NB4 (cell line): ENCODE measurements at places on chromosomes 2 and 18.
A peak's percentile ranks its signal among the peaks of the same experiment; 100 is the strongest.

DNA sequence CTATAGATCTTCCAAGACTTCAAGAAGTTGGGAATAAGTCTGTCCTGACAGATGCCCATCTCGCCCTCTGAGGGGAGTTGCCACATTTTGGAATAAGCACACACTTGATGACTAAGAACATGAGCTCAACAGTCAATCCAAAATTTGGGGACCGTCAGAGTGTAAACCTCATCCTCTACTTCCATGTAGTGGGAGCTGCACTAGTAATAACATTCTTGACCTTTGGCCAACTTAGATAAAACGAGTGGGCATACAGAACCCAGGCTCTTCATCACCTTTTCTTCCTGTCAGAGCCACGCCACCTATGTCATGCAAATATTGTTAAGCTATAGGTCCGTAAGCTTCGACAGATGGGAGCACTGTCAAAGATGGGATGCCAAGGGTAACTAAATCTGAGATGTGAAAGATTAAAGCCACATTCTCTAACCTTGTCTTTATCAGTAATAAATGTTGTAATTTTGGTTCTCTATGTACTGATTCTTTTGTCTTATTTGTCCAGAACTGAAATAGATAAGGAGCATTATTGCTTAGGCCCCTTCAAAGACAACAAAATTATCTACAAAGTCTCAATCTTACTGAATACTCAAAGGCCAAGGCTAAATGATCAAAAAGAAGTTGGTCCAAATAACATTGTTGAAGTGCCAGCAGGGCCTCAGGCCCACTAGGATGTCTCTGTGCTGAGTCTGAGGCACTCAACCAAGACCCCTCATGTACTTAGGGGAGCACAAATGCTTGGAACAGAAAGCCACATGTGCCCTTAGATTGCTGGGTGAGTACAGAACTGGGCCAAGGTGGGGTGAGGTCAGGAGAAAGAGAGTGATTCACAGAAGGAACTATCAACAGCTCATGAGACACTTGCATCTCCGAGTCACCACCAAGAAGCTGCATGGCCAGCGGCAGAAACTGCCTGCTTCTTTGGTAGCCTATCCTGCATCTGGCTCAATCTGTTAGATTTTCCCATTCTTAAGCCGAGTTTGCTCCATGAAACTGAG lies 15.0 kb downstream of the CDH2 start:
- no peak for DNase-seq

DNA sequence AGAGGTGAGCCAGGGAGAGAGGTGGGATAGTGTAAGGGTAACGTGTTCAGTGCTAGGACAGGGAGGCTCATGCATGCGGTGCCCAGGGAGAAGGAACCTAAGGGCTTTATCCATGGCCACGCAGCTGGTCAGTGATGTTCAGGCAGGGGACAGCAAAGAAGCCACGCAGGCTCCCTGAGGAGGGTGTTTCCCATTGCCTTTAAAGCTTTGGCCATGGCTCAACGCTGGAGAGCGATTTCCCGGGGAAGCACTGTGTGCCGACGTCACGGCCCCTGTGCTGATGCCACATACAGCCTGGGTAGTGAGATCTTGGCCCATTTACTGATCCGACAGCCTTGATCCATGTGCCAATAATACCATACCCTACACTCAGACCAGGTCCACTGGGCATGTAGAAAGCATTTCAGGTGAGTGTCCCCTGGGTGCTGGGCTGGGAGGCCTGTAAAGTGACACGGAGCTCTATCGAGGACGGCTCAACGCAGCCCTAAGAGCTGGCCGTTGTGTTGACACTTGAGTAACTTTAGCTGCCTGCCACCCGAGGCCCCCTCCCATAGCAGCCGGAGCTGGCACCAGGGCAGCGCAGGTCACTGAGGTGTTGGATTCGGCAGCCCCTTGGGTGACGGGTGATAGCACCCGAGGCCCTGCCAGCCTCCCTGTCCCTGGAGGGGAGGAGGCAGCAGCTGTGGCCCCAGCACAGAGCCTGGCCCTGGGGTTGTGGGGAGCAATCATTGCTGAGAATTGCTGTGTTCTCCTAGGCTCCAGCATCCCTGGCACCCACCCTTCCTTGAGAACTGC lies 41.4 kb downstream of the PDIA6 start:
- DNase-seq, result no peak

DNA sequence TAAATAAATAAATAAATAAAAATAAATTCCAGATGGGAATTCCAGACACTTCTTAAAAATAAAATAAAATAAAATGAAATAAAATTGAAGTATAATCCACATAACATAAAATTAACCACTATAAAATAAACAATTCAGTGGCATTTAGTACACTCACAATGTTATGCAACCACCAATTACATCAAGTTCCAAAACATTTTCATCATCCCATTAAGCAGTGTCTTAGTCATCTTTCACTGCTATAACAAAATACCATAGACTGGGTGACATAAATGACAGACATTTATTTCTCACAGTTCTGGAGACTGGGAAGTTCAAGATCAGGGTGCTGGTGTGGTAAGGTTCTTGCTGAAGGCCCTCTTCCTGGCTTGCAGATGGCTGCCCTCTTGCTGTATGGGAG lies 22.6 kb upstream of the PROKR1 start:
- peak; percentile 12 for DNase-seq

DNA sequence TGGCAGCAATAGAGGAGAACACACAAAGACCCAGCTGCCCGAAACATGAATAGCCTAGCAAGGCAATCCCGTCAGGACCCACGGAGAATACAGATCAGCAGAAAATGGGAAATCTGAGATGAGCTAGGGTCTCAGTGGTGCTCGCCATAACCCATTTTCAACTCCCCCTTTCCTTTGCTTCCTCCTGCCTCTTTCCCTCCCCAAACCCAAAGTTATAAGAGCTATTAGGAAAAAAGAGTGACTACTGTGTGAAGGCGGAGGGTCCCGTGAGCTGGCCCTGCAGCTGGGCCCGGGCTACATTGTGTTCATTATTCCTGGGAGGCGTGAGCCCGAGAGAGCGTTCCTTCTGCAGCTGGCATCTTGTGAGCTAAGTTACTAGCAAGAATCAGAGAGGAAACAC lies 118.4 kb downstream of the PID1 start:
- no peak for DNase-seq

DNA sequence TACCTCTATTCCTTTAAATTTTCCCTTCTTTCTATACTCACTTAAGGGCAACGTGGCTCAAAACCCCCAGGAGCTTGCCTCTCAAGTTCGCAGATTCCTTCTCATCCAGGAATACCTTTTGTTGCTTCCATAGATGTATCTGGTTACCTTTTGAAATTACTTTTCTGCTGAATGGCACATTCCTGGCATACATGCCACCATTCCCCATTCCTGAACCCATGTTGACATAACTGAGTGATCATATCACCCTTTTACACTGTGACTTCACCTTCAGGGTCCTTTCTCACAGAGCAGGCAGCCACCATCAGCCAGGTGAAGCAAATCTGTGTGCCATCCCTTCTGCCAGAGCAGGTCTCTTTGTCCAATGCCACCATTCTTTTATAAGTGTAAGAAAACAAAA lies 615.8 kb downstream of the ARHGAP15 start:
- no peak for DNase-seq

GRCh38 chr2:233905945-233906344 lies 11.2 kb upstream of the TRPM8 start:
- no peak for DNase-seq

GRCh38 chr18:41871229-41872000 lies 83.6 kb upstream of the PIK3C3 start:
- no peak for DNase-seq

GRCh38 chr2:16407358-16407757 lies 258.3 kb downstream of the CYRIA start:
- no peak for DNase-seq

GRCh38 chr2:226548732-226549131 lies 250.9 kb downstream of the IRS1 start:
- DNase-seq, result no peak

DNA sequence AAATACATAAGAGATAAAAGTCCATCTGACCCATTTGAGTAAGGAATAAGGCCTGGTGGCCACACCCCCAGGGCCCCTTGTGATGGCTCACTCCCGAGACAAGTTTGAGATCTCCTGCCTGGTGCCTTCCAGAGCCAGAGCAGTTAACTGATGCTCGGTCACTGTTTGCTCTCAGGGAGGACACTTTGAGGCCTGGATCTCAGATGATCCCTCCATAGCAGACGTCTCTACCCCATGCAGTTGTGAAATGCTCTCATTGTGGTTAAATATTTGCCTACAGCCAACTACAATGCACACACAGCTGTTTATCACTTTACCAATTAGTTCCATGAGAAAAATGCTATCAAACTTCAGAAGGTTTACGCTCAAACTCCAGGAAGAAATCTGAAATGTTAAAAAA lies 12.3 kb downstream of the GYPC start:
- DNase-seq, result no peak

- DNase-seq, result no peak
These were observed 105.7 kb downstream of the MGAT5 start for GRCh38 chr2:134359367-134360081.

DNA sequence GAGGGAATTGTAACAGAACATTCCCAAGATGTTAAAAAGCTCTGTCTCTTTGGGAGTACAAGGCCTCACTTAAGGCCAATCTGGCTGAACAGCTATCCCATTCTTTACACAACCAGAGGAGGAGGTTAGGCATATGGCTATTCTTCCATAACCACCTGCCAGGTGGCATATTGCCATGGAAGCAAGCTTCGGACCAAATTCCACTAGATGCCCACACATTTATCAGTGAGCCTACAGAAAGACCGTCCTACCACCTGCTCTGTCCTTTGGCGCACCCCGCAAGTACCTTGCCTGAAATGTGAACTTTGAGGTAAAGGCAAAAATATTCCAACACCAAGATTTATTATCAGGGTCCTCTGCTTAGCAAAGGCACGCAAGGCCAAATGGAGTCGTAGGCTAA lies 519.9 kb upstream of the TNP1 start:
- DNase-seq, result no peak

DNA sequence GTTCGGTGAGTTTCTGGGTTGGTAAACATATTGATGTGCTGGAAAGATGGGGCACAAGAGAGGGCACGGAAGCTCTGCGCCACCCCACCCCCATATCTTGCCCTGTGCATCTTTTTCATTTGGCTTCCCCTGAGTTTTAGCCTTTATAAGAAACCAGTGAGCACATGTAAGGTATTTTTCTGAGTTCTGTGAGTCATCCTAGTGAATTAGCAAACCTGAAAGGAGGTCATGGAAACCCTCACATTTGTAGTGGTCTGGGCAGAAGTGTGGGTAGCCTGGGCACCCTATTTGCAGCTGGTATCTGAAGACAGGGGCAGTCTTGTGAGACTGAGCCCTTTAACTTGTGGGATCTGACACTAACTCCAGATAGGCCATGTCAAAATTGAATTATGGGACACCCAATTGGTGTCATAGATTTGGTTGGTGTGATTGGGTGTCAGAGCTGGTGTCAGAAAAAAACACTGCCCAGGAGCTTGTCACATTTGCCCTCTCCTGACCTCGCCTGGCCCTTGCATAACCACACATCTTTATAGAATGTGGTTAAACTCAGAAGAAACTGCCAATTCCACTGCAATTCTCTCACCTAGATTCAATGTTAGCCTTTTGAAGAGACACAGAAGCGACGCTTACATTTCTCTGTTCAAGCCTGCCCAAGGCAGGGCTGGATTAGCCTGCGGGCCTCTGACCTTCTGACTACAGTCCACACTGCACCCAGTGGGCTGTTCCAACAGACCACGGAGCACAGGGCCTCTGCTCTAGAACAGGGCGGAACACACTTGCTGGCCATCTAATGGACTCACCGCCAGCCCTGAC lies 12.0 kb upstream of the GALM start:
- peak; percentile 82 for DNase-seq

- no peak for DNase-seq
These were observed 45.9 kb downstream of the MARCO start for GRCh38 chr2:118987886-118988285.

GRCh38 chr2:63581298-63581961 lies 6.8 kb downstream of the WDPCP start:
- no peak for DNase-seq

DNA sequence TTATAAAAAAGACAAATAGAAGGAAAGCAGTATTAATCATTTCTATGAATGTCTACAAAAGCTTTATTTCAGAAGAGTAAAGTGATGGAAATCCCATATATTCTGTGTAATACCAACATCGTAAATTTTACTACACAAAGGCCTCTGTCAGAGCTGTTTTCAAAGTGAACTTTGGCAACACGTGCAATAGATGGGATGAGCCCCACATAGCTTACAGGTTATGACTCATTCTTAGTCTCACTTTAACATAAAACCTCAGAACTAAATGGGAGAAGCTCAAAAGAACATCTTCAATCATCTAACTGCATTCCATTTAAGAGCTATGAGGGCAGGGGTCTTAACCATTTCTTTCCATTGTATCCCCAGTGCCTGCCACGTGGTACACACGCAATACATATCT lies 11.5 kb downstream of the VPS4B start:
- peak; percentile 33 for DNase-seq

DNA sequence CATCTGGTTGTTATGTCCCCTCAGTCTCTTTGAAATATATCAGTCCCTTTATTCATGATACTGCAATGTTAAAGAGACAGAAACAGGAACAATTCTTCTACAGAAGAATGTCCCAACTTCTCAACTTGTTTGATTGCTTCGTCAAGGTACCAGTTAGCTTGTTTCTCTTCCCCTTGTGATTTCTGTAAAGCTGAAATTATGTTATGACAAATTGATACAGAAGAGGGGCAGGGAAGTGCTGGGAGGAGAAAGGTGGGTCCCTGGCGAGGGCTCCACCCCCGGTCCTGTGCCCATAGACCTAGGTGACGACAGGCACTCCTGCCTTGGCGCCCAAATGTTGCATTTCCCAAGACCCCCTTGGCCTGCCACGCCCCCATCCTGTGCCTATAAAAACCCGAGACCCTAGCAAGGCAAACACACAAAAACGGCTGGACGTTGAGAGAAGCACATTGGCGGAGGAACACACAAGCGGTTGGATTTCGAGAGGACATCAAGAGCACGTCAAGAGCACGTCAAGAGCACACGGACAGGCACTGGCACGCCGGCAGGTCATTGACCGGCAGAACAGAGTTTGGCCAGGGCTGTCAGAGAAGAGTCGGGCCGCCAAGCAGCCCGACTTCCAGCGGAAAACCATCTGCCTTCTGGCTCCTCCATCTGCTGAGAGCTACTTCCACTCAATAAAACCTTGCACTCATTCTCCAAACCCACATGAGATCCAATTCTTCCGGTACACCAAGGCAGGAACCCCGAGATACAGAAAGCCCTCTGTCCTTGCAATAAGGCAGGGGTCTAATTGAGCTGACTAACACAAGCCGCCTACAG lies 11.5 kb upstream of the RTN4 start:
- no peak for DNase-seq

DNA sequence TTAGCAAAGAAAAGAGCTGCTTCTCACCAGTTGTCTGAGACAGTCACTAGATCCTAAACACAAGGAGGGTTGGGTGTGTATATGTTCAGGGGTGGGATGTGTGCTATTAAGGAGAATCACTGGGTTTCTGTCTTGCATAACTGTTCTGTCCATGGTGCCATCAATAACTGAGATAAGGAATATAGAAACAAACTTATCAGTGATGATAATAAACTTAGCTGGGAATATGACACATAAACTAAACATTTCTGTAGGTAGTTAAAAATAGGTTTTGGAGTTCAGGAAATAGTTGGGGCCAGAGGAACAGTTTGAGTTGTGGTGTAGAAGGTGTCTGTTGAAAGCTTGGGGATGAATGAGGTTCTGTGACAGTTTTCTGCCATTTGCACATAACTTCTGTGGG lies 17.4 kb downstream of the NAPG start:
- DNase-seq, result no peak

GRCh38 chr18:75745147-75745546 lies 317.6 kb upstream of the SMIM21 start:
- DNase-seq, result no peak

GRCh38 chr2:197145471-197146056 lies 165.0 kb downstream of the ANKRD44 start:
- peak; percentile 93 for DNase-seq
